ENCODE measurements at places on chromosomes 7 and 10.

GRCh38 chr10:126939706-126940105 is 34.5 kb downstream of the DOCK1 start:
- H3K4me1 ChIP-seq = no peaks in the 10 kb centered on the region
- no peak for DNase-seq
- no peak overlapping the region for H3K27ac ChIP-seq
- no peaks in the 10 kb centered on the region for H3K36me3 ChIP-seq
- H3K27me3 ChIP-seq = no peaks in the 10 kb centered on the region

DNA sequence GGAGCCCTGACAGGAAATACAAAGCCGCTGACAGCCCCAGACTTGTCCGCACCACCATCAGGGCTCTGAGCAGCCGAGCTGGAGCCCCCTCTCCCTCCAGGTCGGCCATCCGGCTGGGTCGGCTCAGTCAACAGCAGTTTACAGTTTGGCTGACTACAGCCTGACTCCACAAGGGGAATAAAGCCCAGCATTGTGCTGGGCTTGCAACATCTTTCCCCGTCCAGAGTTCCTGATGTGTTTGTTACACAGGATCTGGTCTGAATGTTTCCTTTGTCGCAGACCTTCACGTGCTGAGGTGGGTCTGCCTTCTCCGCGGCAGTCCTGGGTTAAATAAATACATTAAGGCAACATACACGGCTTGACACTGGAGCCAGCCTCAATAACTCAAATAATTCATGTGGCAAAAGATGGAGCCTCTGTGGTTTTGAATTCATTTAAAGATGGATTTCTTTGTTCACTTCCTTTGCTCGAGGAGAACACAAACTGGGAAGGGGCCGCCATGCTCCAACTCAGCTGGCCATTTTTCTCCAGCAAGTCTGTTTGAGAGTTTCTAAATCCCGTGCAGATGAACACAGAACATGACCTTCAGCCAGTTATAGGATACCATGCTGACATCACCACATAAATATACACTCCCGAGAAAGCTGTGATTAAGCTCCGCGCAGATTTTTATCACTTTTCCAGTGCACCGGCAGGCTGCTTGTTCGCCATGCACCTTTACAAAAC is 192.1 kb downstream of the WDR11 start:
- H3K4me1 ChIP-seq = no peaks in the 10 kb centered on the region
- no peak overlapping the region for H3K4me3 ChIP-seq
- no peak overlapping the region for H3K27ac ChIP-seq
- peaks cover 5% of the 10 kb centered on the region for H3K27me3 ChIP-seq
- DNase-seq = no peak

GRCh38 chr10:123357421-123357930 is 203.3 kb downstream of the BUB3 start:
- DNase-seq = no peak
- no peak overlapping the region for H3K27ac ChIP-seq
- H3K4me3 ChIP-seq = no peak overlapping the region
- no peaks in the 10 kb centered on the region for H3K4me1 ChIP-seq

DNA sequence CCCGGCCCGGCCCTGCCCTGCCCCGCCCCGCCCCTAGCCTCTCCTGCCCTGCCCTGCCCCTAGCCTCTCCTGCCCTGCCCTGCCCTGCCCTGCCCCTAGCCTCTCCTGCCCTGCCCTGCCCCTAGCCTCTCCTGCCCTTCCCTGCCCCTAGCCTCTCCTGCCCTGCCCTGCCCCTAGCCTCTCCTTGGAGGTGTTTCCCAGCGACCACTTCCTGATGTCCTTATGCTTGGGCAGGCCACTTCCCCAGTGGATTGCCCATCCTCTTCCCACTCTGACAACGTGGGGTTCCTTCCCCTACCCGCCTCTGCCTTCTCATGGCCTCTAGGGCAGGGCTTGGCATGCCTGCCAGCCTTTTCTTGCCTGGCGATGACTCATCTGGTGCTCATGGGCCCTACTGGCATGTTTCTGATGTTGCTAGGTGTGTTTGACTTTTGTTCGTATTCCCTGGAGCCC is 21.2 kb downstream of the PRXL2A start:
- no peak for DNase-seq
- peaks cover 4% of the 10 kb centered on the region for H3K4me1 ChIP-seq
- peaks cover 15% of the 10 kb centered on the region for H3K36me3 ChIP-seq
- no peaks in the 10 kb centered on the region for H3K27me3 ChIP-seq

DNA sequence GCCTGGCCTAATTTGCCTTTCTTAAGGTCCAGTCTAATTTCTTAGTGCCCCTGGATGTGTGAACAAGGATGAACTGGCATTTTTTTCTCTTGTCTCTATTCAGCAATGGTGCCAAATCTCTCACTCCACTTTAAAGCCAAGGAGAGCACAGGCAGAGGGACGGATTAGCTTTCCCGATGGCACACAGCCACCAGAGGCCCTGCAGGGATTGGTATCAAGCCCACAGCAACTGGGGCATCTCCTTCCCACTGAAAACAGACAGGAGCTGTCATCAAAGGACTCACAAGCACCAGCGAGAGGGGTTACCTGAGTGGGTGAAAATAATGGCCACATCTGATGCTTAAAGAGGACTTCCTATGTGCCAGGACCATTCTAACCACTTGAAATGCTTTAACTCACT is 83.1 kb downstream of the ITIH5 start:
- no peaks in the 10 kb centered on the region for H3K27me3 ChIP-seq
- H3K4me3 ChIP-seq = no peak overlapping the region
- no peak for DNase-seq
- H3K4me1 ChIP-seq = peaks cover 9% of the 10 kb centered on the region

GRCh38 chr7:84611391-84611790 is 416.8 kb upstream of the SEMA3A start:
- DNase-seq = no peak
- no peaks in the 10 kb centered on the region for H3K36me3 ChIP-seq
- H3K27me3 ChIP-seq = peaks cover 2% of the 10 kb centered on the region

GRCh38 chr10:77090381-77091356 is 546.9 kb downstream of the KCNMA1 start:
- no peak overlapping the region for H3K27ac ChIP-seq
- peaks cover 6% of the 10 kb centered on the region for H3K27me3 ChIP-seq
- DNase-seq = no peak
- no peaks in the 10 kb centered on the region for H3K36me3 ChIP-seq
- no peaks in the 10 kb centered on the region for H3K4me1 ChIP-seq
- no peak overlapping the region for H3K4me3 ChIP-seq

- H3K27me3 ChIP-seq = peaks cover 13% of the 10 kb centered on the region
- no peak for DNase-seq
- no peak overlapping the region for H3K4me3 ChIP-seq
- no peaks in the 10 kb centered on the region for H3K36me3 ChIP-seq
- no peak overlapping the region for H3K27ac ChIP-seq
Measured at GRCh38 chr10:78658645-78659597, 409.8 kb upstream of the ZMIZ1 start.

GRCh38 chr7:27359181-27360125 is 116.9 kb downstream of the EVX1 start:
- H3K4me1 ChIP-seq = no peaks in the 10 kb centered on the region
- H3K27me3 ChIP-seq = peaks cover 11% of the 10 kb centered on the region
- no peak for DNase-seq
- H3K4me3 ChIP-seq = no peak overlapping the region

GRCh38 chr7:44224080-44224973 is 23.5 kb downstream of the YKT6 start:
- no peak overlapping the region for H3K4me3 ChIP-seq
- H3K27me3 ChIP-seq = no peaks in the 10 kb centered on the region
- DNase-seq = no peak

DNA sequence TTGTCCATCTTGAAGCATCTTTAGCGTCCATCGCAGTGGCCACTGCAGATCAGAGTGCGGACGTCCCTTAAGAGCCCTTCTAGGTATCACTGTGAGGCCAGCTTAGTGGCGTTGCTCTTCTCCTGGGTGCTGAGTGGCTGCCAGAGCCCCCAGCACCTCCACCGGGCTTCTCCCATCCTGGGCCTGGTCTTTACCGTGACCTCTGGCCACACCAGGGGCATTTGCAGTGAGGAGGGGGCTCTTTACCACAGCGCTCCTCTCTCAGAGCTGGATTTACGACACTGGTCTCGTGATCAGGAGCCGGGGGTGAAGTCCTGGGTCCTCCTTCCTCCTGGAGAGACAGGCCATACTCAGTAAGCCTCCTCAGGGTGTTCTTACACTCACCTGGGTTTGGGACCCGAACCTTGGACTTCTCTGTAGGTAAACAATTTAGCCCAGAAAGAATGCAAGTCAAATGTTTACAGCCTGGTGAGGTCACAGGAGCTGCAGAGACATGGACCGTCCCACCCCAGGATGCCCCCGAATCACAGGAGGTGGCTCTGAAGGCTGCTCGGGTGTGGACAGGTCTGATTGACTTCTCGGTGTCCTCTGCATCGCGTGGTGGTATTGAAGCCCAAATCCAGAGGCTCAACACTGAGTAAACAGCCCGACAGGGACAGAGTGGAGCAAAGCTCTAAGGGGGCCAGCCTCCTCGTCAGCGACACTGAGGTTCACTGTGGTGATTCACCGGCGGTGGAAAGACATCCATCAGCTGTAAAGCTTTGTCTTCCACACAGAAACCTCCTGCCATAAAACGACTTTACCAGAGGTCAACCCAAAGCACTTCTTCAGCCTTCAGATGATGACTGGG is 33.0 kb downstream of the JAKMIP3 start:
- DNase-seq = no peak
- no peak overlapping the region for H3K27ac ChIP-seq
- no peak overlapping the region for H3K4me3 ChIP-seq

GRCh38 chr7:7793249-7793648 is 74.8 kb upstream of the RPA3 start:
- no peaks in the 10 kb centered on the region for H3K27me3 ChIP-seq
- peaks cover 26% of the 10 kb centered on the region for H3K36me3 ChIP-seq
- H3K4me1 ChIP-seq = peaks cover 5% of the 10 kb centered on the region
- H3K27ac ChIP-seq = no peak overlapping the region
- no peak overlapping the region for H3K4me3 ChIP-seq

DNA sequence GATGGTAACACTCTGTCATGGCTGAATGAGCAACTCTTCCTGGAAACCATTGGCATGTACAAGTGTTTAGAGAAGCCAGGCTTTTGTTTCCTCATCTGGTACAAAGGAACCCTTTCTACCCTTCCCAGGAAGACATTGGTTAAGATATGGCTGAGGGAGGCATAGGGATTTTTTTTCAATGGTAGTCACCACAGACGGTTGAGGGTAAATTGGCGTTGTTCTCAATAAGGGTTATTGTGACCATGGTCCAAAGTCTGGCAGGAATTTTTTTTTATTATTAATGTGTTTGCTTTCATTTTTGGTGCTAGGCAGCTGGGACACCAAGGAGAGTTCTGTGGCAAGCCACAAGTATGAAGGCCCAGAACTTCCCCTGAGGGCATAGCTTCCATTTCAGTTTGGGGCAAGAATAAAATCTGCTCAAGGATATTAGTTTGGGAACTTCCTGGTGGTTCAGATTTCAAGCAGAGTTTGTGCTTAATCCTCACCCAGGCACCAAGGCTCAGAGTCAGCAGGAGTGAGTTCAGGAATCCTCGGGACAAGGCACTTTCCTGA is at the start of gene PLEKHS1:
Gene PLEKHS1, plus strand, starts transcription at position 502 of the 552 bp plus-strand sequence. CDS start 3,596 bp downstream, outside the sequence.
- no peak within 1 kb of the TSS for H3K27ac ChIP-seq
- no peak for DNase-seq
- H3K36me3 ChIP-seq = no peaks in the 10 kb centered on the region
- H3K27me3 ChIP-seq = peaks cover 9% of the 10 kb centered on the region
- no peaks in the 10 kb centered on the region for H3K4me1 ChIP-seq
